Muscle of leg (tissue), 16 donors: ENCODE measurements at places on chromosomes 3 and 15. TPM values are rescaled to one million over a fixed set of nuclear protein-coding genes. Genes with fewer than 3 reads are reported as not detected.

The KLHL6 gene
- 1.5 TPM for total RNA-seq

The PCSK6 gene
- 10.5 TPM for total RNA-seq

The FOXL2NB gene
- not detected for total RNA-seq

The SORD gene
- 8.7 TPM for total RNA-seq

The SAMMSON gene
- total RNA-seq: 0.04 TPM

The GNAT1 gene
- not detected for total RNA-seq

The CCR3 gene
- total RNA-seq: not detected

The SLC7A14 gene
- total RNA-seq: under 0.01 TPM

The TRAIP gene
- 4.5 TPM for total RNA-seq

The LRRC31 gene
- total RNA-seq: not detected

The EIF4G1 gene
- total RNA-seq: 115 TPM

GRCh38 chr3:78621061-78621716, 1146.6 kb downstream of the ROBO1 start:
- no peak overlapping the region for H3K27ac ChIP-seq
- no peak overlapping the region for H3K4me3 ChIP-seq
- peaks cover 12% of the 10 kb centered on the region for H3K36me3 ChIP-seq

GRCh38 chr15:84885801-84886200, 1.3 kb downstream of the SLC28A1 start:
- peaks cover 7% of the 10 kb centered on the region for H3K27me3 ChIP-seq
- H3K36me3 ChIP-seq: no peaks in the 10 kb centered on the region
- H3K27ac ChIP-seq: no peak overlapping the region

GRCh38 chr3:129619726-129620162, 13.3 kb upstream of the PLXND1 start:
- H3K4me1 ChIP-seq: peaks cover 72% of the 10 kb centered on the region
- no peaks in the 10 kb centered on the region for H3K36me3 ChIP-seq
- no peaks in the 10 kb centered on the region for H3K27me3 ChIP-seq
- no peak overlapping the region for H3K4me3 ChIP-seq

- no peak overlapping the region for H3K4me3 ChIP-seq
- no peaks in the 10 kb centered on the region for H3K27me3 ChIP-seq
- no peak overlapping the region for H3K27ac ChIP-seq
- H3K36me3 ChIP-seq: peaks cover 6% of the 10 kb centered on the region
- peaks cover 10% of the 10 kb centered on the region for H3K4me1 ChIP-seq
Measured at GRCh38 chr3:23815879-23816278, 10.1 kb downstream of the UBE2E1 start.

DNA sequence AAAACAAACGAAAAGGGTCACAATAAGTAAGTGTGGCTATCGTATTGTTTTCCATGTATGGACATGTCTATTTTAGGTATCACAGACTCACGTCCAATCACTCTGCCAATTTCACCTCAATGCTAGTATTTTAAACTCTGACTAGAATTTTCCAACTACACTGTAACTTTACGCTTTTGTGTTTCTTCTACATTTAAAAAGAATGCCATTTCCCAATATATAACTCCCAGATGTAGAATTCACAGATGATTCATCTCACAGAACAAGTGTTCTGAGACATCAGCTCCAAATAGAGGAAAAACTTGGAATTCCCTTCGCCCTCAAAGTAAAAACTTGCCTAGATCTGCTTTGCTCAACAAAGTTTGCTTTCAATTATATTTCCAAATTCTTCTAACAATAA, 14.2 kb downstream of the LRIG1 start:
- peak; percentile 96 for DNase-seq
- H3K4me3 ChIP-seq: no peak overlapping the region
- peaks cover 51% of the 10 kb centered on the region for H3K4me1 ChIP-seq
- no peaks in the 10 kb centered on the region for H3K36me3 ChIP-seq
- H3K27me3 ChIP-seq: no peaks in the 10 kb centered on the region
- H3K27ac ChIP-seq: peak overlapping the region; percentile 96

- H3K4me3 ChIP-seq: no peak overlapping the region
- H3K27me3 ChIP-seq: peaks cover 2% of the 10 kb centered on the region
Measured at GRCh38 chr3:13139471-13140065, 66.3 kb upstream of the IQSEC1 start.

DNA sequence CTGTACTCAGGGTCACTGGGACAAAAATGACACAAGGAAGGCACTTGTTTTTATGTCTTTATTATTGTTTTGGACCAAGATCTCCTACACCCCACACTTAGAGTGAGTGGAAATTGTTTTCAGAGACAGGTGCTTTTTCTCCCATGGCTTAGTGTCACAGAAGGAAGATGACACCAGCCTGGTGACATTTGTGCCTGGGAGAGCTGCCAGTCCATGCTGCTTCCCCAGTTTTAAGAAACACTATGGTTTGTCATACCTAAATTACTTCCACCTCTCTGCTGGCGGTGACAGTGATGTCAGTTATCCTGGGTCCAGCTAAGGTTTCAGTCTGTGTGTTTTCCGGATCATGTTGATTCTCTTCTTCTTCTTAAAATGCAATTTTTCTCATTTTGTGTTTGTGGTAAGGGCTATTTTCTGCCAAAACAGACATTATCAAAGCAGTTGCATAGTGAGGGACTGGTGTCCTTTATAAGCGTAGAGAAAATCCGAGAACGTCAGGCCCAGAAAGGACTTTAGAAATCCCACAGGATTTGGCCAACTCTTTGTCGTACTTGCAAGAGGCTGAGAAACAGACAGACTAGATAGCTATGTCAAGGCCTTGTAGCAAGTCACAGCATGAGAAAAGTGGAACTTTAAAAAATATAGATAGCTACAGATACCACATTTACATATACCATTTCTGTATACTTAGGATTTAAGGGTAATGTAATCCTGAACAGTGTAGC, 149.5 kb downstream of the TP63 start:
- H3K4me1 ChIP-seq: peaks cover 4% of the 10 kb centered on the region
- no peak overlapping the region for H3K4me3 ChIP-seq
- no peaks in the 10 kb centered on the region for H3K27me3 ChIP-seq
- peak; percentile 31 for DNase-seq

- no peaks in the 10 kb centered on the region for H3K4me1 ChIP-seq
- no peak for DNase-seq
- no peaks in the 10 kb centered on the region for H3K36me3 ChIP-seq
- H3K27ac ChIP-seq: no peak overlapping the region
Measured at GRCh38 chr3:72872183-72872582, 15.7 kb upstream of the GXYLT2 start.

GRCh38 chr3:64067506-64068346, 44.4 kb upstream of the PSMD6 start:
- peak; percentile 86 for DNase-seq
- H3K27me3 ChIP-seq: no peaks in the 10 kb centered on the region
- H3K27ac ChIP-seq: peak overlapping the region; percentile 29
- H3K4me1 ChIP-seq: peaks cover 18% of the 10 kb centered on the region
- H3K4me3 ChIP-seq: no peak overlapping the region
- H3K36me3 ChIP-seq: no peaks in the 10 kb centered on the region

DNA sequence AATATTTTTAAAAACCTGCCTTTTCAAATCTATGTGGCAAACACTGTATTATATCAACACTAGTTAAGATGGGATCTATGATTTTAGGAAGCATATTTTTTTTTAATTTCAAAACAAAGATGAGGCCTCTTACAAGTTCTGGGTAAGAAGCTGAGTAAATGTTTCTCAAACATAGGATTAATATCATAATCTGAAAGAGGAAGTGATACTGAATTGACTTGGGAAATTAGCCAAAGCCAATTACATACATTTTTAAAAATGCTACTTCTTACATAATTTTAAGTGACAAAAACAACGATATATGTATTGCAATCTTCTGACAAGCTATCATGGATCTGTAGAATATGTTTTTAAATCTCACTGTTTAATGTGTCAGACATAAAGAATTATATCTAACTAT, 135.1 kb upstream of the UBP1 start:
- no peak overlapping the region for H3K4me3 ChIP-seq
- no peak overlapping the region for H3K27ac ChIP-seq
- DNase-seq: no peak
- peaks cover 13% of the 10 kb centered on the region for H3K36me3 ChIP-seq

GRCh38 chr3:17431004-17431403, 311.4 kb downstream of the TBC1D5 start:
- no peak overlapping the region for H3K27ac ChIP-seq
- H3K27me3 ChIP-seq: no peaks in the 10 kb centered on the region
- H3K36me3 ChIP-seq: no peaks in the 10 kb centered on the region
- H3K4me1 ChIP-seq: no peaks in the 10 kb centered on the region

GRCh38 chr3:68793759-68794701, 138.3 kb downstream of the TAFA4 start:
- DNase-seq: no peak
- no peak overlapping the region for H3K4me3 ChIP-seq
- no peaks in the 10 kb centered on the region for H3K36me3 ChIP-seq
- no peaks in the 10 kb centered on the region for H3K4me1 ChIP-seq
- H3K27ac ChIP-seq: no peak overlapping the region
- no peaks in the 10 kb centered on the region for H3K27me3 ChIP-seq

- peaks cover 2% of the 10 kb centered on the region for H3K4me1 ChIP-seq
- H3K4me3 ChIP-seq: no peak overlapping the region
- no peaks in the 10 kb centered on the region for H3K36me3 ChIP-seq
- H3K27me3 ChIP-seq: no peaks in the 10 kb centered on the region
- peak overlapping the region; percentile 39 for H3K27ac ChIP-seq
Measured at GRCh38 chr3:29512641-29513040, 231.8 kb downstream of the RBMS3 start.

GRCh38 chr15:51132384-51133139, 37.9 kb upstream of the TNFAIP8L3 start:
- peak overlapping the region; percentile 65 for H3K27ac ChIP-seq
- peaks cover 12% of the 10 kb centered on the region for H3K4me1 ChIP-seq
- peak; percentile 48 for DNase-seq

GRCh38 chr3:157135671-157136396, 24.1 kb downstream of the CCNL1 start:
- no peak overlapping the region for H3K4me3 ChIP-seq
- H3K4me1 ChIP-seq: peaks cover 25% of the 10 kb centered on the region
- H3K27ac ChIP-seq: peak overlapping the region; percentile 2

- H3K27me3 ChIP-seq: no peaks in the 10 kb centered on the region
- H3K4me3 ChIP-seq: no peak overlapping the region
- no peaks in the 10 kb centered on the region for H3K4me1 ChIP-seq
- no peak overlapping the region for H3K27ac ChIP-seq
Measured at GRCh38 chr15:80071652-80072051, 12.2 kb downstream of the ZFAND6 start.

DNA sequence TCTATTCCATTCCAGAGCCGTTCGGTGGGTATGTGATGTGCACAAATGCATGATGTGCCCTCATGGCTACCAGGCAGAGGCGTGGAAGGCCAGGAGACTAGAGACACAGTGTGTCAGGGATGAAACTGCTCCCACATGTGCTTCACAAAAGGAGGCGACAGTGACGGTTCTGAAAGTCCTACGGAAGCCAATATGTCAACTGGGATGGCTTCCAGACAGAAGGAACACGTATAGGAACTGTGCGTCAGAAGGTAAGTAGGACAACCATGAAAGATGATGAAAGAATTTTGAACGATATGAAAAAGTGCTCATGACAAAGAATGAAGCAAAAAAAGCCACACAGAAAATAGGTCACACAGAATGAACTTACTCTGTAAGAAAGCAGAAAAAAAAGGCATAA, 34.1 kb downstream of the GLB1 start:
- H3K4me1 ChIP-seq: no peaks in the 10 kb centered on the region
- DNase-seq: no peak
- no peak overlapping the region for H3K4me3 ChIP-seq
- no peak overlapping the region for H3K27ac ChIP-seq
- H3K36me3 ChIP-seq: peaks cover 36% of the 10 kb centered on the region
- H3K27me3 ChIP-seq: no peaks in the 10 kb centered on the region

GRCh38 chr3:27356976-27357375, 12.2 kb downstream of the NEK10 start:
- no peak overlapping the region for H3K27ac ChIP-seq
- H3K4me1 ChIP-seq: peaks cover 5% of the 10 kb centered on the region
- no peaks in the 10 kb centered on the region for H3K27me3 ChIP-seq
- no peak for DNase-seq

DNA sequence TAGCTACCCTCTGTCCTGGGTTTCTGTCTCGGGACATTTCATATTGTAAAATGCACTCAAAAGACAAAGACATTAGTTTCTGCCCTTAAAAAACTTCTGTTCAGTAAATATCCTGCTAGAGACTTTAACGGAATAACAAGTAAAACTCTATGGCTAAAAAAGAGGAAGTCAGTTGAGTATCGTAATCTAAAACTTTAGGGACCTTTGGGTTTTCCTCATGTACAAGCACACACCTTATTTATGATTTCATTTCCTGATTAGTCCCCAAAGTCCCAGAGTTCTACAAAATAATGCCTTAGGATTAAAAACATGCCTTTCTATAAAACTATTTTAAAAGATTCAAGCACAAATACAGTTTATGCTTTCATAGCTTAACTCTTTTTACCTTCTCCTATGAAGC, 585.9 kb downstream of the UNC13C start:
- H3K4me3 ChIP-seq: no peak overlapping the region
- H3K27me3 ChIP-seq: no peaks in the 10 kb centered on the region
- peak; percentile 45 for DNase-seq

- H3K36me3 ChIP-seq: no peaks in the 10 kb centered on the region
- H3K27me3 ChIP-seq: peaks cover 3% of the 10 kb centered on the region
Measured at GRCh38 chr15:79193103-79193502, 89.4 kb upstream of the ANKRD34C start.

DNA sequence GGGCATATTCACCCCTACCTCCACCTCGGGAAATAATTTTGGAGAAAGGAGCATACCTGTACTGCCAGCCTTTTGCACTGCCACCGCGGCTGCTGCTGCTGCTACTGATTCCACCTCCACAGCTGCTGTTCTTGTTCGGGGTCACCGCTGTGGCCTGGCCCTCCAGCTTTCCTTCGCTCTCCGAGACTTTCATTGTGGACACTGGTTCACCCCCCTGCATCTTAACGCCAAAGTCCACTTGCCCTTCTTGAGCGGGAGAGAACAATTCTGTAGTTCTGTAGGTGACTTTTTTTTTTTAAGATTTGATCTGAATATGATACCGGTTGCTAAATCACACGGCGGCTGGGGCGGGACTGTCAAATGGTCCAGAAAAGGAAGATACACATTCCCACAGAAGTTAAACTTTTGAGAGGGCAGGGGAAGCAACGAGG, 701 bp downstream of the OSBPL11 start:
- H3K27ac ChIP-seq: peak overlapping the region; percentile 97
- DNase-seq: no peak
- no peaks in the 10 kb centered on the region for H3K36me3 ChIP-seq

GRCh38 chr3:53513556-53514190, 19.3 kb downstream of the CACNA1D start:
- no peaks in the 10 kb centered on the region for H3K4me1 ChIP-seq
- no peak overlapping the region for H3K27ac ChIP-seq
- peaks cover 11% of the 10 kb centered on the region for H3K27me3 ChIP-seq
- no peaks in the 10 kb centered on the region for H3K36me3 ChIP-seq

DNA sequence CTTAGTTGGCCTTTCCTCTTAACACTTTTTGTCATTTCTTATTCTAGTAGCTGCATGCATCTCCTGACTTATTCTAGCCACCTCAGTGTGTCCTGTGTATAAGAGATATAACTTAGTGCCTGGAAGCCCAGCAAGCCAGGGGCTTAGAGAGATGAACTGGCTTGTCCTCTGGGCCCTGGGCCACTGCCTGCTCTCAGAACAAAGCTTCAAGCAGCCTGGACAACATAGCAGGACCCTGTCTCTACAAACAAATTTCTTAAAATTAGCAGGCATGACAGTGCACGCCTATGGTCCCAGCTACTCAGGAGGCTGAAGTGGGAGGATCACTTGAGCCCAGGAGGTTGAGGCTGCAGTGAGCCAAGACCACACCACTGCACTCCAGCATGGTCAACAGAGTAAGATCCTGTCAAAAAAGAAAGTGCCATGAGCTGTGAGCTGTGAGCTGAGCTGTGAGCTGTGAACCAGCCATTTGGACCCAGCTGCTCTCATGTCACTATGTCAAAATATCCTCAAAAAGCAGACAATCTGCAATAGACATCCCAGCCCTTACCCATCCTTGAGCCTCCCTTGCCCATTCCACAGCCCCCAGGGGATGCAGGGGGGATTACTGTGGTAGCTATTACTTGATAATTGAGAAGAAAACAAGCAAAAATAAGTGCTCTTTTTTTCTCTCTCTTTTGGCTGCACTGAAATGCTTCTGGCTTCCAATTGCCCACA, 174.5 kb downstream of the OPA1 start:
- no peak overlapping the region for H3K4me3 ChIP-seq
- H3K4me1 ChIP-seq: no peaks in the 10 kb centered on the region
- peaks cover 12% of the 10 kb centered on the region for H3K27me3 ChIP-seq
